ENCODE measurements at places on chromosomes 11 and 22.

DNA sequence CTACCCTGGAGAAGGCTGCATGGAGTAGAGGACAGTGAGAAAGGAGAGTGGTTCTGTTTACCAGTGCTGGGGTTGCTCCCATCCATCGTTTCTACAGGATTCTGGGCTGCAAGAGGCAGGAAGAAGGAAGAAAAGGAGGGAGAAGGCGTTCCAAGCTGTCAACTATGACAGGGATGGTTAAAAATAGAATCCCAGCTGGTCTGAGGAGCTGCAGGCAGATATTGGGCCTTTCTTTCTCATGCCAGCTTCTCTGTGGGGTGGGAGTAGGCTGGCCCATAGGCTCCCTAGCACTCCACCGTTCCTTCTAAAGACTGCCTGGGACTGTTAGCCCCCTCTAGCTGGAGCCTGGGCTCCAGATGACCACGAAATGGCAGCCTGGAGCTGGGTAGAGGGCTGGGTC is 13.6 kb downstream of the CCKBR start:
- DNase-seq, result no peak

DNA sequence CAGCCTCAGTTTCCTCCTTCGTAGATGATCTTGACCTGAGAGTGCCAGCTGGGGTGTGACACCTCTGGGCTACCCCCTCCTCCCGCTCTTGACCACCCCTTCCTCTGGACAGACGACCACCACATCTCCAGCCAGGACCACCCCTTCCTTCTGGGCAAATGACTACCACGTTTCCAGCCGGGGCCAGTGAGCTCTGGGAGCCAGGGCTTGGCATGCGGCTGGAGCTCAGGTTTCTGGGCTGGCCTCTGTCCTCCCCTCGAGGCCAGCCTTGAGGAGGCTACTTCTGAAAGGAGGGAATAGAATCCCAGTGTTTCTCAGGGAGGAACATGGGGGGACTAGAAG is 120.9 kb downstream of the KCNQ1OT1 start:
- no peak for DNase-seq

GRCh38 chr11:72735495-72736027 is 16.6 kb downstream of the ARAP1 start:
- no peak for DNase-seq

GRCh38 chr11:888310-889212 is 22.0 kb downstream of the CHID1 start:
- DNase-seq, result no peak

- no peak for DNase-seq
These were observed 16.1 kb upstream of the APOA1 start for GRCh38 chr11:116853461-116854073.

DNA sequence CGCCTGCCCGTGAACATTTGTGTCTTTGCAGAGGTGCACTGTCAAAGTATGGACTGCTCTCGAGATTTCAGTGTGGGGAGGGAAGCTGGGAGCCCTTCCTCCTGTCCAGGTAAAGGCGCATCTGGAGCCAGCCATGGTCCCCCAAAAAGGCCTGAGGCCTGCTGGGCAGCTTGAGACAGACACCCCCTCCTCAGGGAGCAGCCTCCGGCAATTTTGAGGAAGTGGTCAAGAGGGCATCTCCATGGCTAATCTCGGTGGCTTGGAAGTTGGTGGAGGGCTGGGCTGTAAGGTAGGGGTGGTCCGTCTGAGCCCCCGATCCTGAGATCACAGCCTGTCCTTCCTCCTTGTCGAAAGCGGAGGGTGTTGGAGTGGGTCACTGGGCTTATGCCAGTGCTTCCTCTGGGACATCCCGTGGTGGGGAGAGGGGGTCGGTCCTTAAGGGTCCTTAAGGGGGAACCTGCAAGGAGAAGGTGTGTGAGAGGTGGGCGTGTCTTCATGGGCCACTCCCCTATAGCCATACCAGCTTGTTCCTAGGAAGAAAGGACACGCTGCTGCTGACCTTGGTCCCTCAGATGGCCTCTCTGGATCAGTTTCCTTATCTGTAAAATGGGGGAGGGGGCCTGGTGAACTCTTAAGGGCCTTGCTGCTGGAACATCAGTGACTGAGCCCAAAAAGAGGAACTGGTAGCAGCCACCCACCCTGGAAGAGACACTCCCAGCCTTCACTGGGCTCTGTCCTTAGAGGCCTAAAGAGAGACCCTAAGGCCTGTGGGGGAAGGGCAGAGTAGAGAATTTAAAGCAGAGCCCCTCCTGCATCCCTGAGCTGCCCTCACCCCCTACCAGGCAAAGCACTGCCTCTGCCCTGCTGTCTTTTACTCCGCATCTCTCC is 2.6 kb downstream of the KCNC1 start:
- no peak for DNase-seq

All from activated CD4-positive, CD25-positive, alpha-beta regulatory T cell (primary cell).